ENCODE measurements at places on chromosomes 1 and 21. TPM values are rescaled to one million over a fixed set of nuclear protein-coding genes. Genes with fewer than 3 reads are reported as not detected.

GRCh38 chr1:33643216-33643615 lies 170.8 kb downstream of the ZSCAN20 start:
- no peak for DNase-seq

DNA sequence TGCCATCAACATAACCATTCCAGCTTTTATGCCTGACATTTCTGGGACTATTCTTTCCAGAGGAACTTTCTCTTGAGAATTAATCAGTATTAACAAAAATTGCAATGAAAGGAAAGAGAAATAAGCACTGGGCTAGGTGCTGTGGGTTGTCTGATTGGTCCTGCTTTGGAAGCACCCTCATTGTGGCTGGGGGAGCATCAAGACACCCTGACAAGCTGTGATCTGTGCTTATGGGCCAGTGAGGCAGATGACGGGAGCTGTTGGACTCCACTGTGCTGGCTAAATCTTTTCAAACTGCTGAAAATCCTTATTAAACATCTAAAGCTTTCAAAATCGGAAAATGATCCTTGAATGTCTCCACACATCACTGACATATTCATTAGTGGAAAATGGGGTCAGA lies 20.0 kb downstream of the UBASH3A start:
- no peak for DNase-seq

GRCh38 chr1:154418062-154418921 lies 13.1 kb downstream of the IL6R start:
- DNase-seq: no peak

DNA sequence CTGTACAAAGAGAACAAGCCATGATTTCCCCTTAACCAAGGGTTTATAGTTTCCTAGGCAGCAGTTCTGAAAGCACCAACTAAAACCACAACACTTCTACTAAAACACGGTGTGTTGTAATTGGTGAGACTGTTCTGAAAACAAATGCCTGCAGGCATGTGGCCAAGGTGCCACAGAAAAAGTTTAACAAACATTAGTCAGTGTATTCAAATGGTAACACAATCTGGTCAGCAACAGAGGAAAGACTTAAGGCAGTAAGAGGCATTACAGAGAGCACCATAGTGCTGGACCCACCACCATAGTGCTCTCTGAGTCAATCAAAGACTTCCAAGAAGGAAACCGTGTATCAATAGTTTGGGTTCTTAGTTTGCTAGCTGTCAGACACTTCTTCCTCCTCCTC lies 16.7 kb downstream of the SNIP1 start:
- peak; percentile 83 for DNase-seq

DNA sequence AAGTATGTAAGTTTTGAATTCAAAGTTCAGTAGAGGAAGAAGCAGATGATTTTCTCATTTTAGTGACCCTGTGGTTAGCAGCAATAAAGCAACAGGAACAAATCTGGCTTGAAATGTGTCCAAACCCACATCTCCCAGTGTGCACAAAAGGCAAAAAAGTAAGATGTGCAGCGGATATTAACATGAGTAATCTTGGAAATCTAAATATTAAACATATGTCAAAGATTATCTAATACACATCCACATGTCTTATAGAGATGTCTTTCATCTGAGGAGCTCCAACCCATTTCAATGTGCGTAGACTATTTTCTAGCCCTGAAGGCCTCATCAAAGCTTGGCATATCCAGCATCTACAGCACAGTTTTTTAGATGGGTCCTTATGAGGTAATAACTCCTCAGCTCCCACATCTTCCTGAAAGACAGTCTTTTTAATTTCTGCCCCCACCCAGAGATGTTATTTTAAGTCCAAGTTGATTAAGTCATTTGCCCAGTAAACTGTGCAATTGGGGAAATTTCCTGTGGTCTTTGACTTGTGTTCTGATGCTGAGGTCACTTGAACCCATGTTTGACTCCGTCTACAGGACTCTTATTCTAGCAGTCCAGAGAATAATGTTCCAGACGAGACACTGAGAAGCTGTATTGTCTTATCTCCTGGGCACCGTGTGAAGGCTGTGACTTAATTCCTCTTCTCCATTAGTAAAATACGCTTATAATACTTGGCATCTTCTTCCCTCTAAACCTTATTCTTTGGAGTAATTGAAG lies 73.7 kb downstream of the LMO4 start:
- peak; percentile 26 for DNase-seq

Gene ABCG1
- total RNA-seq: not detected

Gene CELA3A
- total RNA-seq: not detected

Gene LRRN2
- total RNA-seq: not detected

- DNase-seq: peak; percentile 28
Observed at GRCh38 chr1:147236959-147237791, 5.3 kb upstream of the CHD1L start.

Gene CHIA
- total RNA-seq: not detected

DNA sequence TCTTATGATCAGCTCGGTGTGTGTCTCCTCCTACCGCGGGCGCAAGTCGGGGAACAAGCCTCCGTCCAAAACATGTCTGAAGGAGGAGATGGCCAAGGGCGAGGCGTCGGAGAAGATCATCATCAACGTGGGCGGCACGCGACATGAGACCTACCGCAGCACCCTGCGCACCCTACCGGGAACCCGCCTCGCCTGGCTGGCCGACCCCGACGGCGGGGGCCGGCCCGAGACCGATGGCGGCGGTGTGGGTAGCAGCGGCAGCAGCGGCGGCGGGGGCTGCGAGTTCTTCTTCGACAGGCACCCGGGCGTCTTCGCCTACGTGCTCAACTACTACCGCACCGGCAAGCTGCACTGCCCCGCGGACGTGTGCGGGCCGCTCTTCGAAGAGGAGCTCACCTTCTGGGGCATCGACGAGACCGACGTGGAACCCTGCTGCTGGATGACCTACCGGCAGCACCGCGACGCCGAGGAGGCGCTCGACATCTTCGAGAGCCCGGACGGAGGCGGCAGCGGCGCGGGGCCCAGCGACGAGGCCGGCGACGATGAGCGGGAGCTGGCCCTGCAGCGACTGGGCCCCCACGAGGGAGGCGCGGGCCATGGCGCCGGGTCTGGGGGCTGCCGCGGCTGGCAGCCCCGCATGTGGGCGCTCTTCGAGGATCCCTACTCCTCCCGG lies 1.5 kb downstream of the KCNC4 start:
- no peak for DNase-seq

Gene VWA5B1
- total RNA-seq: not detected

- no peak for DNase-seq
Observed at GRCh38 chr1:170674986-170675385, 11.1 kb downstream of the PRRX1 start.

DNA sequence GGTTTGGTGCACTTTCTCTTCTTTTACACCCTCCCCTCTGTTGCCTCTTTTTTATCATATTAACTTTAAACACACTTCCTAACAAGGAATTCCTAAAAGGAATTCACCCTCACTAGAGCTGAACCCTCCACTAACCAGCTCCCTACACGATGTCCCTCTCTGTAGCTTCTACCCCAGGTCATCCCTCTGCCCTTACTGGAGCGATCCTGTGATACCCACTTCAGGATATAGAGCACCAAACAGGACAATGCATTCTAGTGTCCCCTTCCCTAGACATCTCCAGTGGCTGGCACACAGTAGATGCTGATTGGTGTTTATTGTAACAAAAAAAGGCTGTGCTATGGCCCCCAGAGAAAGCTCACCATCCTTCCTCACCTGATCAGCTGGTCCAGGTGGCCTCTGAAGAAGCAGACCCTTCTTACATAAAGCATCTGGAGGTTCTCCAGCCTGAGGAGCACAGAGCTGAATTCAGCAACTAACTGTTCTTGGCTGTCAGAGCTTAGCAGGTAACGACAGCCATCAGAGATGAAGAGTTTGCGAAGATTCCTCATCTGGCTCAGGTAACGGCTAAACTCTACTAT lies 1.4 kb downstream of the PRAMEF18 start:
- DNase-seq: no peak

Gene C1orf185
- total RNA-seq: not detected

Gene TFF2
- not detected for total RNA-seq

DNA sequence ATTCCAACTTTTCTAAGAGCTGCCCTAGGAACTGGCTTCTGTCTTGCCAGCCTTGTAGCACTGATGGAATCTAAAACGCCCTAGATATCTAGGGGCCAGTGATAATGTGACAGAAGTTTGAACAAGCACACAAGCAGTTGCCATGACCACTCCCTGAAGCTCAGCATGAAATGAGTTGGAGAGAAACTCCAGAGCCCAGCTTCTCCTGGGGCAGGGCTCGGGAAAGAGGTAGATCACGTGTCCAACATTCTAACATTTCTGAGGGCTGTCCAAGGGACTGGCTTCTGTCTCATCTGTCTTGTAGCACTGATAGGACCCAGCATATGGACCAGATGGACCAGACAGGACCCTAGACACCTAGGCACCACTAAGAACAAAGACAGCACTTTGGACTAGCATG lies 37.9 kb downstream of the OMA1 start:
- no peak for DNase-seq

GRCh38 chr1:207627496-207627895 lies 17.4 kb upstream of the CR1L start:
- DNase-seq: no peak

- DNase-seq: no peak
Observed at GRCh38 chr1:109365642-109366204, 32.0 kb downstream of the SORT1 start.

Gene OR10J1
- not detected for total RNA-seq

GRCh38 chr1:177567393-177567792 lies 396.6 kb downstream of the BRINP2 start:
- peak; percentile 53 for DNase-seq

Gene PCAT6
- not detected for total RNA-seq

DNA sequence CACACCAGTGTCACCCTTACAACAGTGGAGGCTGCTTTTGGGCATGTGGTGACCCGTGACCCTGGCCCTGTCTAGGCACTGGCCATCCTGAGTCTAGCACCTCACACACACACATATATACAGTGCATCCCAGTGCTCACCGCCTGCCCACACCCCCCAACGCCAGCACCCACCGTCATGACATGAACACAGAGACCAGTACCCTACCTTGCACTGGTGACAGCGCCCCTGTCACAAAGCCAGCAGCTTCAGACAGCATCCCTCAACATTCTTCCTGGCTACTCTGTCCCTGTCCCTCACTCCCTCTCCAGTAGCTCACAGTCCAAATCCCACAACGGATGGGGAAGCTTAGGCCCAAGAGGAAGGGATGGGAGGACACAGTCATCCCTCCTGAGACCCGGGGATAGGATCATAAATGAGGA lies 27.1 kb downstream of the AHDC1 start:
- DNase-seq: peak; percentile 57
